ENCODE measurements at places on chromosomes 6 and 20.
A peak's percentile ranks its signal among the peaks of the same experiment; 100 is the strongest.

GRCh38 chr6:29964518-29964886 is 22.2 kb downstream of the HLA-A start:
- no peak for DNase-seq

GRCh38 chr6:4777394-4777935 is 1.3 kb downstream of the CDYL start:
- no peak for DNase-seq

DNA sequence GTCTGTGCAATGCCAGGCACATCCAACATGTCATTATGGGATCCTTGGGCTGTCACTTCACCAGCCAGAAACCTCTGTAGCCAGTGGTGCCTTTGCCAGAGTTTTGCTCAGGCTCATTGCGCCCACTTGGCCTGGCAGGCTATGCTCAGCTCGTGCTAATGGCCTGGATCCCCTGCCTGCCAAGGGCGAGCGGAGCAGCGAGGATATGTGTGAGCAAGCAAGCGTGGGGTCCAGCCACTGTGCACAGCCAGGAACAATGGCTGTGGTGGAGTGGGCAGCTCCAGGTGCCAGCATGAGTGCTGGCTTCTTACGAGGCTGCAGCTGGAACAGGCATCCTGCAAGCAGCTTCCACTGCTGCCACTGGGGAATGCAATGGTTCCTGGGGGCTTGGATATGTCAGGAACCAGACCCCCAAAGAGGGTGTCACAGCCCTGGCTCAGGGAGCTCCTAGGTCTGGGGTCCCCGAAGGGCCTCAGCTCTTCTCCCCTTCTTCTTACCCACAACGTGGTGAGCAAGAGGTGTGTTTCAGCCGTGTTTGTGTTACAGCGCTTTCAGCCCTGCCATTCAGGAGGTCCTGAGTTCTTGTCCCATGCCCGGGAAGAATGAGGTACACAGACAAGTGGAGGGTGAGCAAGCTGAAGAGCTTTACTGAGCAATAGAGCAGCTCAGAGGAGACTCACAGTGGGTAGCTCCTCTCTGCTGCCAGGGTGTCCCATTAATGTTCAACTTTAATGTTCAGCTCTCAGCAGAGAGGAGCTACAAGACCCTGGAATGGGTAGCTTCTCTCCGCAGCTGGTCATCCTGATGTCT is 22.3 kb upstream of the TOP1 start:
- no peak for DNase-seq

GRCh38 chr6:138403801-138404665 is at the start of gene HEBP2:
HEBP2 (plus strand) TSS chr6:138404223; CDS start chr6:138404496, 273 bp downstream.
- peak; percentile 84 for DNase-seq

GRCh38 chr6:53461041-53461656 is 83.8 kb downstream of the GCLC start:
- DNase-seq, result no peak

GRCh38 chr6:39546731-39547130 is 178.5 kb downstream of the KIF6 start:
- DNase-seq, result no peak

- no peak for DNase-seq
Measured at GRCh38 chr6:158290659-158291058, 21.6 kb upstream of the TULP4 start.

DNA sequence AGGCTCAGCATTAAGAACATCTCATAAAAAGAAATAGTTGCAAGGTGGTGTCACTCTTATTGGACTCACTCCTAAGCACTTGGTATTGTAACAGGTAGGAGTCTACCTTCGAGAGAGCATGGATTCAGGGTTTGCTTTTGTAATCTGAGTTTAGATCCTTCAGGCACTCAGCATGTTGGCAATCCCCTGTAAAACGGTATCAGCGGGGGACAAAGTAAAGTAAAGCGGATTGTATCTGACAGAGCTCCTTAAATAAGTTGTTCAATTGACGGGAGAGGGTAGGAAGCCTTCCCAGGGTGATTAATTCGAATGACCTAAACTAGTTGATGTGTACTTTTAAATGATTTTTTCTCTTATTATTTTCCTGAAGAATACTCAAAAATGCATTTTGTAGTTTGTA is 869.8 kb upstream of the EPHA7 start:
- no peak for DNase-seq

DNA sequence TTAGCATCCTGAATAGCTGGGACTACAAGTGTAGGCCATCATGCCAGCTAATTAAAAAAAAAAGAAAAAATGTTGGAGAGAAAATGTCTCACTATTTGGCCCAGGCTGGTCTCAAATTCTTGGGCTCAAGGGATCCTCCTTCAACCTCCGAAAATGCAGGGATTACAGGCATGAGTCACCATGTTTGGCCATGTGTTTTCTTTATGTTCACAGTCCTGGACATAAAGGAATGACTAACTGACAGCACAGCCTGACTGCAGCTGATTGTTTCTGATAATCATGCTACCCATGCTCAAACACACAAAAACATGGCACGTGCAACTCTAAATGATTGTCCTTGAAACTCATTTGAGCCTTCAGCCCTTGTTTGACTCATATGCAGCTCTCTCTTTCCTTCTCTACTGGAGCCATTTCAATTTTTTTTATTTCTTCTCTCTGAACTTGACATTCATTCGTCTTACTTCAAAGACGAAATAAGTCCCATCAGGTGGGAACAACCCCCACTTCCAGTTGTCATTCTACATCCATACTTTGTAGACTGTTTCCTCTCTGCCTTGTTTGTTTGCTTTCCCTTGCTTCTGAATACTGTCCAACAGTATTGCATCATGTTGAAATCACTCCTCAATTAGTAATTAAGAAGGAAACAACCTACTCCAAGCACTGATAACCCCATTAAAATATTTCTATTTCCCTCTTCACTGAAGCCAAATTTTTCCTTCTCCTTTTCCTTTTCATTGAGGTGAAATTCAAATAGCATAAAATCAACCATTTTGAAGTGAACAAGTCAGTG is 413.0 kb downstream of the BMP2 start:
- DNase-seq, result no peak

DNA sequence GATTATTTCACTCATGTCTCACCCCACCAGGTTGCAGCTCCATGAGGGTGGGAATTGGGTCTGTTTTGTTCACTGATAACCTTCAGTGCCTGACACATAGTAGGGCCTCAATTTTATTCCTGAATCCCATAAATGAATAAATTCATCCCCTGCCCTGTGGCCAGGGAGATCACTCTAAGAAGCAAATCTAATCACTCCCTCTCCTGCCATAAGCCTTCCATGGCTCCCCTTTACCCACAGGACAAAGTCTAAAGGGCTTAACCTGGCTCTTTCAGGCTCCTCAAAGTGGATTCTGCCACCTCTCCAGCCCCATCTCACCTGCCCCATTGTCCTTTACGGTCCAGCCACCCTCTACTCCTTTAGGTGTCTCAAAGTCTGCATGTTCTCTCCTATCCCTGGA is 141.8 kb upstream of the PTPN1 start:
- DNase-seq, result no peak

- DNase-seq, result no peak
Measured at GRCh38 chr20:24631173-24631505, 161.7 kb downstream of the SYNDIG1 start.

DNA sequence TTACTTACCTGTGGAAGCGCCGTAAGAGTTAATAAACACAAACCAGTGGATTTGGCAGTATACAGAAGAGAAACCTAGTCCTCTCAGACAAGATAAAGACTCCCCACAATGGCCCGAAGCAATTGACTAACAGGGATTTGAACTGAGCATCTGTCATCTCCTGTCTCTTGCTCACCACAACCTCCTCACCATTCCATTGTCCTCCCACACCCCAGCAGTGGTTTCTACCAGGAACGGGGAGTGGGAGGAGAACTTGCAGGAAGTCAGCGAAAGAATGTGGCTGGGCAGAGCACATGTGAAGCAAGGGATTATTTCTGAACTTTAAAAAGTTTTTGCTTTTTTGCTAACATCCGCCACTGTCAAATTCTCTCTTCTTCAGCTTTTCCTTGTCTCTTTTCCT is 24.6 kb upstream of the TAAR1 start:
- DNase-seq, result no peak

GRCh38 chr6:167849846-167850459 is 23.2 kb downstream of the AFDN start:
- DNase-seq, result no peak

GRCh38 chr6:11710311-11710761 is 68.3 kb downstream of the ADTRP start:
- no peak for DNase-seq

DNA sequence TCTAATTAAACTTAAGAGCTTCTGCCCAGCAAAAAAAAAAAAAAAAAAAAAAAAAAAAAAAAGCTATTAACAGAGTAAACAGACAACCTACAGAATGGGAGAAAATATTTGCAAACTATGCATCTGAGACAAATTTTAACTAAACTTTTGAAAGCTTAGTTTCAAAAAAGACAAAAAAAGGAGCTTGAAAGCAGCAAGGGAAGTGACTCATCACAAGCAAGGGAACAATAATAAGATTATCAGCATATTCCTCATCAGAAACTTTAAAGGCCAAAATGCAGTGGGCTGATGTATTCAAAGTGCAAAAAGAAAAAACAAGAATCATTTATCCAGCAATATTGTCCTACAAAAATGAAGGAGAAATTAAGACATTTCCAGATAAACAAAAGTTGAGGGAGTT is 158.6 kb downstream of the RNF144B start:
- DNase-seq, result no peak

DNA sequence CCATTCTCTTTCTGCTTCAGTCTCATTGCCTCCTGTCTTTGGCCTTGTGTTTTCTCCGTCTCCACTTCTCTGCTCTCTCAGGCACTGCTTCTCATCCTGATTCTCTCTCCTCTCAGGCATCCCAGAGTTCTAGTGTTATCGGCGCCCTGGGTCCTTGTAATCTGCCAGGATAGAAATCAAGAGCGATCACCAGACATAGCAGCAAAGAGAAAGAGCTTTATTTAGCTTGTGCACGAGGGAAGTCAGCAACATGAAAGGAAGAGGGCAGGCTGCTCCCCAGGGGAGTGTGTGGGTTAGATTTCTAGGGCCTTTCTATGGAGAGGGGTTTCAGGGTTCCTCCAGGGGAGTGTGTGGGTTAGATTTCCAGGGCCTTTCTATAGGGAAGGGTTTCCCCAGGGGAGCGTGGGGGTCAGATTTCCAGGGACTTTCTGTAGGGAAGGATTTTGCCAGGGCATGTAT is 32.5 kb downstream of the SUN5 start:
- no peak for DNase-seq

- no peak for DNase-seq
Measured at GRCh38 chr20:20002101-20002998, 14.8 kb upstream of the NAA20 start.

DNA sequence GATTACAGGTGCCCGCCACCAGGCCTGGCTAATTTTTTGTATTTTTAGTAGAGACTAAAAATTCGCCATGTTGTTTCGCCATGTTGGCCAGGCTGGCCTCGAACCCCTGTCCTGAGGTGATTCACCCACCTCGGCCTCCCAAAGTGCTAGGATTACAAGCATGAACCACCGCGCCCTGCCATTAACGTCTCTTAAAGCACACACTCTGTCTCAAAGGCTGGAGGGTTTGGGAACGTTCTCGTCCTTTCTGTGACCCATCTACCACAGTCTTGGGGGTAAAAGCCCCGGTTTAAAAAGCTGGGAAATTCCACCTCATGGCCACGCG is 57.8 kb upstream of the ARID1B start:
- DNase-seq, result no peak

DNA sequence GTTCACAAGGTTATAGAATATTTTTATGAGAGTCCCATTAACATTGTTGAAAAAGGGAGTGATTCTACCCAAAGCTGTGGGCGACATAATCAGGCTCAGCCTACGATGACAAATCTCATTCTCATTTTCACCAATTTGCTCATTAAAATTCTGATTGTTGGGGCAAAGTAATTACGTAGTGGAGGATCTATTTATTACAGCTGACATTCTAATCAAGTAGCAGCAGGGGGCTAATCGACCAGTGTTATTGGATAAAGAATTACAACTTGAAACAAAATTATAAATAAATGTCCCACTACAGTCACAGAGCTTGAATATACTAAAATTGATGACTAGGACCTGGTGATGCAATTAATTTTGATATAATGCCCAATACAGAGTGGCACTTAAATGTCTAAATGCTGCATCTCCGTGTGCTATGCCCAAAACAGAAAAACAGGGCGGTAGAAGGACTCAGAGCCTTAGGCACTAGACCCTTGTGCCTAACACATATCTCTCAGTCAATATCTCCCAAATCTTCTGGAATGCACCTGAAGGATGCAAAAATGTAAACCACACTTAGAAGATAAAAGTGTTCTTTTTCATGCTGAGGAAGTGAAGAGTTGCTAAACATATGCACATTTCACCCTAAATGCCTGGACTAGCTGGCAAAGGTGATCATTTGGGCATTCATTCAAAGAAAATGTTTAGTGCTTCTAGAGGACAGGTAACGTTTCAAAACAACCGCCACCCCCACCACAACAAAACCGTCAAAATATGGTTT is 88.3 kb downstream of the CD24 start:
- no peak for DNase-seq

- DNase-seq, result no peak
Measured at GRCh38 chr20:4216866-4217265, 201.5 kb upstream of the RNF24 start.

- no peak for DNase-seq
Measured at GRCh38 chr20:37200926-37201826, 21.8 kb upstream of the MROH8 start.

GRCh38 chr6:42783876-42784642 is 2.2 kb downstream of the BICRAL start:
- DNase-seq, result no peak

DNA sequence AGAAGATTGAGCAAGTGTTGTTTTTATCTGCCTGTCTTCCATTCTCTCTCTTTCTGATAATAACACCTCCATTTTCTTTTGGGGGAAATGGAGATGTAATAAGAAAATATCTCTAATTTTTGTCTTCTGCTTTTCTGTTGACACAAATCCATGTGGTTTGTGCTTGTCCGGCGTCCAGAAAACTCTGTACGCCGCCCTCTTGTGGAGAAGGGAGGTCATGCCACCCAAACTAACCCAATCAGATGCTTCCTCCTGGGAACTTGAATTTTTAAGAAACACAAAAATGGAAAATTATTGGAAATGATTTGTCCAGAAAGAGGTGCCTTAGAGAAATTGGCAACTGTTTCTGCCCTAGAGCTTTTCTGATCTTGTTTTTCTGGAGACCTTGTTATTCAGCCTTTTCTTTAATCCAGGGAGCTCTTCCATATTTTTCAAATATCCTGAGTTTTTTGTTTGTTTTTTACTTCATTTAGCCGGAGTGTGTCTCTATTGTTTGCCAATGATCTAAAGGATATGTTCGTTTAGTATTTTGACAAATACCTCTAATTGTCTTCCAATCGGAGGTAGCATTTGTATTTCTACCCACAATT is 17.8 kb upstream of the FNDC1 start:
- DNase-seq, result peak; percentile 22

Measured in frontal cortex (tissue), 4 donors.